Activated T-cell treated with anti-CD3 and anti-CD28 coated beads, Interleukin-2, amount 50 U/mL, for 4 hours (primary cell): ENCODE measurements at places on chromosomes 4 and X. TPM values are rescaled to one million over a fixed set of nuclear protein-coding genes. Genes with fewer than 3 reads are reported as not detected.

DNA sequence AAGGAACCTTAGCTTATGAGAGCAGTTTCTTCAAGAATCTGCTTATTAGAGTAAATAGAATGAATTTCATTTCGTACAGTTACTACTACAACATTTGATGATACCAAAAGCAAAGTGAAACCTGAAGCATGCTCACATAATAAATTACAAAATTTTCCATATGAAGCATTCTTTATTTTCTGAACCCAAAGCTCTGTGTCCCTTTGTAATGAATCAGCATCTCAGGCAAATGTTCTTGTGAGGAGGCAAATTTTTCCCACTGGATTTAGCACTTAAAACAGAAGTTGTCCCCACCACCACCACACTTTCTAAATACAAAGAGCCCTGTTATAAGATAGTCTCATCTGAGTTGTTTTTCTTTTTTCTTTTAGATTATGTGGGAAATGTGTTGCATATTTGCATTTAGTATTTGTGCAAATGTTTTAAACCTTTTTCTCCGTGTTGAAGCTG, 70.7 kb upstream of the NFKB1 start:
- DNase-seq, result no peak

DNA sequence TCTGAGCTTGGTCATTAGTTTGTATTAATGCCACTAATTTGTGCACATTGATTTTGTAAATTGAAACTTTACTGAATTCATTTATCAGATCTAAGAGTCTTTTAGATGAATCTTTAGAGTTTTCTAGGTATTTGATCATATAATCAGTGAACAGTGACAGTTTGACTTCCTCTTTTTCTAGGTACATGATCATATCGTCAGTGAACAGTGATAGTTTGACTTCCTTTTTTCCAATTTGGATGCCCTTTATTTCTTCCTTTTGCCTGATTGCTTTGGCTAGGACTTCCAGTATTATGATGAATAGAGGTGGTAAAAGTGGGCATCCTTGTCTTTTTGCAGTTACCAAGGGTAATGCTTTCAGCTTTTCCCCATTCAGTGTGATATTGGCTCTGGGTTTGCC, 421.4 kb upstream of the CPXCR1 start:
- no peak for DNase-seq

- DNase-seq, result no peak
Measured at GRCh38 chr4:6509587-6509986, 37.2 kb upstream of the PPP2R2C start.

DNA sequence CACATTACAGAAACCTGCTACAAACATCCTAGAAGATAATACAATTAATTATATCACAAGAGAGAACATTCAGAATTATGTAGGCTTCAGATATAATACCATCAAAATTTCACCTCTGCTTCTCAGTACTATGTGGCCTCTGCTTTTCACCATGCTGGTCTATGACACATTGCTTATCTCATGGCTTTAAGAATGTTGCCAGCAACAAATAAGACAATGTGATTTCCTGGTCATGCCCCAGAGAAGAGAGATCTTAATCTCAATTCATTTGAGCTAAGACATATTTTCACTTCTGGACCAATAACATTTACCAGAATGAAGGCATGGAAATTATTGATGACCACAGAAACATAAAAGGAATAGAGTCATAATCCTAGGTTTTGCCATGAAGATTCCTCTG, 1233.4 kb upstream of the ADGRL3 start:
- no peak for DNase-seq

Gene FHIP1A
- 0.11 TPM for total RNA-seq

DNA sequence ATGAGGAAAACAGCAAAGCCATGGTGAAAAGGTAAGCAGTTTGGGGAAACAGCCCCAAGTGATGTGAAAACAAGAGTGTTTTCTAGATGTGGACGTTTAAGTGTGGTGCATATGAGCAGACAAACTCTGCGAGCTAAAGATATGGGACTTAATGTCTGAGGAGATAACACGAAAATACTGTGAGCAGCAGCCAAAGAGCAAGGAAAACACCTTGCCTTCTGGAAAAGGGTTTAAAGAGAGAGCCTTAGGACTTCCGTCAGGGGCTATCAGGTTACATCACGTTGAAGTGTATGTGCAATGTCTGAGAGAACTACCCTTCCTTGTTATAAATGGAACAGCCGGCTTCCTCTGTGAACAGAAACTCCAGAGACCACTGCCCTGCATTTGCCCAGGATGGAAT, 54.2 kb downstream of the LEF1 start:
- no peak for DNase-seq

- no peak for DNase-seq
Measured at GRCh38 chrX:74606799-74607198, 7.6 kb downstream of the RLIM start.

DNA sequence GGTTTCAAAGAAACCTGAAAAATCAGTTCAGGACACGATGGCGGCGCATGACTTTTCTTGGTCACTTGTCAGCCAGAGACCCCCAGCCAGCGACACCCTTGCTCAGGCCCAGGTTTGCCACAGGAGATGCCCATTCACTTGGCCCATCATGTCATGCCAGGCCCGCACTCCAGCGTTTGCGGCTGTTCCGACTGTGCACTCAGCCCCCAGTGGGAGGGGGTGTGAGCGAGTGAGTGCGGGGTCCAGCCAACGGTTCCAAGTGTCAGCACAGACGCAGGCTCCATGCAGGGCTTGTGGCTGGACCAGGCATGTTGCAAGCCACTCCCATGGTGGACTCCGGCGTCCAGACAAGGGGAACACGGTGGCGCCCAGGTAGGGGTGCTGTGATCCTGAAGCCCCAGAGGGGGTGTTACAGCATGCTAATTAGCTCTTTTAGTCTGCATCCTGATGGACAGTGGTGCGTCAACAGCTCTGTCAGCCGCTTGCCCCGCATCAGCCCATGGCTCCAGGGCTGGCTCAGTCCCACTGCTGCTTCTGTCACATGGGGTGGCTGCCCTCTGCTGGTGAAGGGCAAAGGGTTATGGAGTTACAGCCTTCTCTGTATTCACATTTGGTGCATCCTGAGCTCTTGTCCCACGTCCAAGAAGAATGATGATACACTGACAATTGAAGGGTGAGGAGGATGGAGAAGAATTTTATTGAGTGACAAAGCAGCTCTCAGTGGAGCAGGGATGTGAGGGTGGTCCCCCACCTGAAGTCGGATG, 3.7 kb upstream of the MAEA start:
- DNase-seq, result no peak

Gene TTC29
- total RNA-seq, result not detected

DNA sequence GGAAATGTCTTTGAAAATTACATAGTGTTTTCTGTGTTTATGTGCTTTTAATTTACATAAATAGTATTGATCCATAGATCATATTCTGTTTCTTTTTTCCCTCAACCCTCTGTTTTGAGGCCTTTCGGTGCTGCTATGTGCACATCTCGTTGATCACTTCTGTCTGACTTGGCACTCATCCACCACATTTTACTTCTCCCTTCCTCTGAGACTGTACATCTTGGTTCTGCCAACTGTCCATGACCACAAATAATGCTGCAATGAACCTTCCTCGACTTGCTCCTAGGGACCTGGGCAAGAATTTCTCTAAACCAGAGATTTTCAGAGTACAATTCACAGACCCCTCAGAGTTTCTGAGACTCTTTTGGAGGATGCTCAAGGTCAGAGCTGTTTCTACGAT, 74.4 kb downstream of the RTL5 start:
- no peak for DNase-seq

Gene HS3ST1
- total RNA-seq, result 0.03 TPM

DNA sequence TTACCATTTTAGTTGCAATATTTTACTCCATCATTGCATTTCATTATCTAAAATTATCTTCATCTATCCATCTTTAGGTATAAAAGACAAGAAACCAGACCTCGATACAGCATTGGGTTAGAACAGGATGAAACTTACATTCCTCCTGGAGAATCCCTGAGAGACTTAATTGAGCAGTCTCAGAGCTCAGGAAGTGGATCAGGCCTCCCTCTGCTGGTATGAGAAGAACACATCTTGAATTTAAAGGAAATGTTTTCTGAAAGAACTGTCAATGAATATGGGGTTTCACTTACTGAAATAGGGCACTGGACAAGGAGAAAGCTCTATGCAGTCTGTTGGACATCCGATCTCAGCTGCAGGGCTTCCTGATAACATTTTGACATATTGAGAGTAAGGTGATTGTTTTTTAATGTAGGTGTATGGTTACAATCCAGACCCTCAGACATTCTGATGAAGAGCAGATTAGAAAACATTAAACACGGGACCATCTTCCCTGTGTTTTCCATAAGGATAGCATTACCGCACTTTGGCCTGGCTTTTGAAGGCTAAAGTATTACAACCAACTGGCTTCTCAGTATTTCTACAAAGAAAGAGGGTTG, 367.2 kb downstream of the BMPR1B start:
- DNase-seq, result no peak

Gene GPR50
- total RNA-seq, result not detected

- DNase-seq, result no peak
Measured at GRCh38 chr4:6705646-6706045, 4.0 kb downstream of the MRFAP1L1 start.

DNA sequence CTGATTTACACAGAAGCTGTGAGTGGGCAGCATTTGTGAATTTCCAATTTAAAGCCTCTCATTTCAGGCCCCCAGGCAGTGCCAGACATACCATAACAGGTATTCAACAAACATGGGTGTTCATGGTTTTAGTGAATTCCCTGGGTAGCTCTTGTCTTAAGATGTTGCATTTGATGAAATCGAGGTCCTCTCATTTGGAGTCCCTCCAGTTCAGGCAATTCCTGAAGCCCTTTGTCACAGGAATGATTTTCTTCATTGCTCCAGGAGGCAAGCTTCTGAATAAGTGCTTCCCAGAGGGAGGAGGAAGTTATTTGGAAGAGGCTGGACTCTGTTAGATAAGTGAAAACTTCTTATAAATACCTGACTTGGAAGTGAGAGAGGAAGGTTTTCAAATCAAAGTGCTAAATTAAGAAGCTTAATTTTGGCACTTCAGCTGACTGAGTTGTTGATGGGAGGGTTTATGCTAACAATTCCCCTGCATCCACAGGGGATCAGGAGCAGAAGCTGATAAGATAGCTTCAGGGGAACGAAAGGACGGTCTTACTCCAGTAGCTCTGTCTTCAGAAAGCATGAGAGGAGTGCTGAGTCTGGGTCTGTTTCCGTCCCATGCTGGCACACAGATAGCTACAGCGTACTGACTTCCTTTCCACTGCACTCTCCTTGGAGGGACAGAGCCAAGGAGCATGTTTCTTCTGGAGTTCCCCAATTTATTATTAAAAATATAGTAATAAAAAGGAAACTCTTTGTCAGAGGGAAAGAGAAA, 543.1 kb downstream of the GBA3 start:
- no peak for DNase-seq

DNA sequence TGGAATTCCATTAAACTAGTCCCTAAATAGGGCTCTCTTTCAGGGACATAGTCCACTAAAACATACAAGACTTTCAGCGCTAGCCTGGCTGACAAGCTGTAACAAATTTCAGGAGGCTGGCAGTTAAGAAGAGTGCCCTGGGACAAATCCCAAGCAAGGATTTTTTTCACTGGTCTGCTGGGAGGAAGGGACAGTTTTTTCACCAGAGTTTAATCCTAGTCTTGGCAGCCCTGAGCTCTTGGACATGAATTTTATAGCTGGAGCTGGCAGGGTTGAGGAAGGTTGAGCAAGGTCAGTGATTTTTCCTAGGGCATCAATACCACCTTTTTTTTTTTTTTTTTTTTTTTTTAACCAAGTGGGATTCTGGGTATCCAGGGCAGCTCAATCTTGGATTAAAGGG, 184.4 kb downstream of the SH2D1A start:
- DNase-seq, result no peak

DNA sequence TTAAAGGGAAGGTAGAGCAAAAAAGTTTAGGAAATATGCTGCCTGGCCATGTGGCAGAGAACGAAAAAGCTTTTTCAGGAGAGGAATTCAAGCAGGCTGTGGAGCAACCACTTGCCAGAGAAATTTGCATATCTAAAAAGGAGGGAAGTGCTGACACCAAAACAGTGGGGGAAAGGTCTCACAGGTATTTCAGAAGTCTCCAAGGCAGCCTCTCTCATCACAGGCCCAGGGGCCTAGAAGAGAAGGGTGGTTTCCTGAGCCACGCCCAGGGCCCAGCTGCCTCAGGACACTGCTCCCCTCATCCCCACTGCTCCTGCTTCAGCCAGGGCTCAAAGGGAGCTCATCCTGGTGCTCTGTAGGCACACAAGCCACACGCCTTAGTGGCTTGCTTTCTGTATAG, 29.9 kb upstream of the STS start:
- no peak for DNase-seq

Gene RPL34
- 1,800 TPM for total RNA-seq

DNA sequence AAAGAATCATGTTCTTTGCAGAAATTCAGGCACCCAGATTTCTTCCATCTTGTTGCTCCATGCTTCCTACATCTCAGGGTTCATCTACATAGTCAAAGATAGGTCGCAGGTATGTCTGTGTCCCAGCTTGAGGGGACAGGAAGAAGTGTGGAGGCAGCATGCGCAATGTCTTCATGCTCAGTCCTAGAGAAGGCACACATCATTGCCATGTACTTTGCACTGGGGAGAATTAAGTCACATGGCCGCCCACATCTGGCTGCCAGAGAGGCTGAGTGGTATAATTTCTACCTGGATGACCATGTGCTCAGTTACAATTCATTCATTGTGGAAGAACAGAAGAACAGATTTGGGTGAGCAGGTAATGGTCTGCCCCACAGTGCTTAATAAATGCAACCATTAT, 54.1 kb downstream of the GAB1 start:
- no peak for DNase-seq

DNA sequence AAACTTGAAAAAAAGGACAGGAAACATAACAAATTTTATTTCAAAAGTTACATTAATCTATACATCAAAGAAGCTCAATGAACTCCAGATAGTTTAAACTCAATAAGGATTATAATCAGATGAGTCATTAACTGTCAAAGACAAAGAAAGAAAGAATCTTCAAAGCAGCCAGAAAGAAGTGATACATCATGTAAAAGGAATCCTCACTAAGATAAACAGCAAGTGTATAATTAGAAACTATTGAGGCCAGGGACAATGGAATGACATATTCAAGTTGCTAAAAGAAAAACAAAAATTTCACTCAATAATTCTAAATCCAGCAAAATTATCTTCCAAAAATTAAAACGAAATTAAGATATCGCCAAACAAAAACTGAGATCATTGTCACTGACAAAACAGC, 161.6 kb upstream of the NWD2 start:
- no peak for DNase-seq
